ENCODE measurements at places on chromosomes 6 and 20.

- peak; percentile 37 for DNase-seq
These were observed 530 bp downstream of the TDP2 start for GRCh38 chr6:24666097-24666640.

- peak; percentile 26 for DNase-seq
These were observed 18.6 kb downstream of the SNX14 start for GRCh38 chr6:85574932-85575598.

DNA sequence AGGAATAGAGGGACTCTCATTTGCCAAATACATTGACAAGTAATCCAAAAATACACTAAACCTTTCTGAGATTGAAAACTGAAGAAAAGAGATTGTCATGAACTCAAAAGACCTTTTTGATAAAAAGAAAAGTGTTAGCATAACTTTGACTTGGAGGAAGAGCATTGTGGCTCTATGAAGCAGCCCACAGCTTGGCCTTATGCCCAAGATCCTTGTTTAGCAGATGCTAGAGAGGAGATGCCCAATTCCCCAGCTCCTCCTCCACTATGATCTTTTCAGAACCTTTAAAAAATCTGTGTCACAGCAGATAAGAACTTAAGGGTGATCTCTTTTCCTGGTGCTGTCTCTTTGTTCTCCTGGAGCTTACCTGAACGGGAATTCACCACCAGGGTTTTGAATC, 35.8 kb upstream of the IGF2R start:
- no peak for DNase-seq

DNA sequence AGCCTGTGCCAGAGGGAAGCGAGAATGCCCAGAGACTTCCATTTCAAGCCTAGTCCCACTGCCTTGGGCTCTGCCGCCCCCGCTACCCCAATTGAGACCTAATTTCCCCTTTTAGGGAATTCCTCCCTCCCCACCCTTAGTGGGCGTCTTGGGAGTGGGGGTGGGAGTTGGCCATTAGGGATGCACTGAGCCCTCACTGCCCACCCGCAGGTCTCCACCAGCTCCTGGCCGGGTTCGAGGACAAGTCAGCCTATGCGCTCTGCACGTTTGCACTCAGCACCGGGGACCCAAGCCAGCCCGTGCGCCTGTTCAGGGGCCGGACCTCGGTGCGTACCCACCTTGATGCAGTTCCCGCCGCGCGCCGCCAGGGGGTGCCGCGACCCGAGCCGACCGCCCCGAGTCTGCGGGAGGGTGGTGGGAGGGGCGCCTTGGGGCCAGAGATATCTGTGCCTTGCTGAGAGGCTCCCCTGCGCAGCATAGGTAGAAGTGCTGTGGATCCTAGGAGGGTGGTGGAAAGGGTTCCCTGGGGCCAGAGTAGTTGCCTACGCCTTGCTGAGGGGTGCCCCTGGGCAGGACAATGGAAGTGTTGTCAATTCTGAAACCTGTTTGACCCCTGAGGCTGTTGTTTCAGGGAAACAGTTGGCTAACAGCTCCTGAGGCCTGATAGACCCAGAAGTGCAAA, 9.2 kb downstream of the ITPA start:
- DNase-seq: peak; percentile 31

- DNase-seq: no peak
These were observed 102.7 kb upstream of the AHI1 start for GRCh38 chr6:135600086-135600702.

GRCh38 chr6:20744911-20745557, 210.8 kb downstream of the CDKAL1 start:
- no peak for DNase-seq

DNA sequence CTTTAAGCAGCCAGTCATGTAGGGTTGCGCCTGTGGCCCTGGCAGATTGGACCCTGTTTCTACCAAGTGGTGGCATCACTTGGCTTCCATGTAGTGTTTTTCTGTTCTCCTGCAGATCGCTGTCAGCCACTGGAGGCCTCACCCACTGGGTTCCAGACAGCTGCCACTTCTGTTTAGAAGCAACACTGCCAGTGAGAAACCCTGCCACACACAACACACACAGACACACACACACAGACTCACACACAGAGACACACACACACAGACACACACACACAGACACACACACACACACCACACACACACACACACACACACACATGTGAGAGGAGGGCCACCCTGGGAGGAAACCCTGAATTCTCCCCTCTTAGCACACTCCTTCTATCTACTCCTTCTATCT, 51.8 kb downstream of the UTRN start:
- no peak for DNase-seq

DNA sequence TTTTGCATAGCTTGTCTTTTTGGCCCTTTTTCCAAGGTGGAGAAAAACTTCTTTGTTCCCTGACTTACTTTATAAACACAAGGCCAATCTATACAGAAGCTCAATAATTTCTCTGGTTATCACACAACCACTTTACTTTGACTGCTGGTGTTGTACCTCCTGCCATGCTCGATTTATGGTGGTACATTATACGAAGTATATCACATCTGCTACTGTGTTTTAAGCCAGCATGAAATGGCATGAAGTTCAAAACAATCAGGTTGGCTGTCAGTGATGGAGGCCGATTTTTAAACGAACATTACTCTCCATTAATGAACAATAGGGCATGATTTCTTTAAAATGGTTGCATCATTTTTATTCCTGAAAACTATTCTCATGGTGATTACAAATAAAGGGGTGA, 21.0 kb upstream of the ATXN1 start:
- DNase-seq: no peak

DNA sequence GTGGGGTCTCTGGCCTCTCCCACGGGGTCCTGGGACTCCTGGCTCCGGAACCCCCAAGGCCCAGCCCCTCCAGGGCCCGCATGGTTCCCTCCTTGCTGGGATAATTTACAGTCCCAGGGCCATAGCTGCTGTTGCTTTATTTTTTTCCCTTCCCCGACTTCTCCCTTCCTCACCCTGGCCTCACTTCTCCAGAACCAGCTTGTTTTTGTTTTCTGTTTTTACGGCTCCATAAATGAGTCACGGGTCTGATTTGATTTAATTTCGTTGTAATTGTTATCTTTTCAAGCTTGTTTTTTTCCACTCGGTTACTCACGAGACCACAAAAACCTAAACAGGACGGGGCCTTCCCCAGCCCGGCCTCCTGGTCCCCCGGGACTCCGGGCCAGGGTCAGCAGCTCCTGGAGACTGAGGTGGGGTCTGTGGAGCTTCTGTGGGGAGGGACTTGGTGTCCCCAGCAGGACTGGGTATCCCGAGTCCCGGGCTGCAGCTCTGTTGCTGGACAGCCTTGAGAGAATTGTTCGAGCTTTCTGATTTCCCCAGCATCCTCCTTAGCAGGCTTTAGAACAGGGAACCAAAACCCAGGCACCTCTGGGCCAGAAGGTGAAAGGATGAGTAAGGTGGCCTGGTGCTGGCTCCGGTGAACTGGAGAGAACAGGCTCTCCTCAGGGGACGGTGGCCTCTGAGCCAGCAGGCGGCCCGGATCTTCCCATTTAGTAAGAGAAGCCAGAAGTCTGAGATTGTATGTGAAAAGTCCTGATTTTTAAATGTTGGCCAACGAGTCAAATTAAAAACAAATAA, 94.9 kb downstream of the CEBPB start:
- DNase-seq: peak; percentile 81

DNA sequence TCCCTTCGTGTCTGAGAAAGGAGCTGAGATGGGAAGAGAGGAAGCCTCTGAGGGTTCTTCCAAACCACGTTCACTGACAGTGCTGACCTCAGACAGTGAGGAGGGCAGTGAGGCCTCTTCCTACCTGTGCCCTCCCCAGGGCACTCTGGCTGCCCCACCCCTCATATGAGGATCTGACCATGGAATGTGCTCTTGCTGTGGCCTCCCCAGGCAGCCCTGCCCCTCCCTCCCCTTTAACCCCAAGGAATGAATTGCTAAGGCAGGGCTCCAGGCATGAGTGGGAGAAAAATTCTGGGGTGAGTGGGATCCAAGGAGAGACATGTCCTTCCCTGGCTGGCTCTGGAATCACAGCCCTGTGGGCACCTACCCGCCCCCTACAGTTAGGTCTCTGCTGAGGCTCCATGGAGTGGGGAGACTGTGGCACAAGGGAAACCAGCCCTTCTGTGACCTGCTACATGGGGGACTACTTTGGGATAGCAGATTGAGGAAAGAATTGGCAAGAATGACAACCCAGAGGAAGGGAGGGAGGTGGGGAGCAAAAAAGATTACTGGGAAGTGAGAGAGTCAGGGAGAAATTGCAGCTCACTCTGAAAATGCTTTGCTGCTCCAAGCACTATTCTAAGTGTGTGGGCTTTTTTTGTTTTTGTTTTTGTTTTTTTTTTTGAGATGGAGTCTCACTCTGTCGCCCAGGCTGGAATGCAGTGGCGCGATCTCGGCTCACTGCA, 29.4 kb downstream of the TNXB start:
- DNase-seq: no peak

DNA sequence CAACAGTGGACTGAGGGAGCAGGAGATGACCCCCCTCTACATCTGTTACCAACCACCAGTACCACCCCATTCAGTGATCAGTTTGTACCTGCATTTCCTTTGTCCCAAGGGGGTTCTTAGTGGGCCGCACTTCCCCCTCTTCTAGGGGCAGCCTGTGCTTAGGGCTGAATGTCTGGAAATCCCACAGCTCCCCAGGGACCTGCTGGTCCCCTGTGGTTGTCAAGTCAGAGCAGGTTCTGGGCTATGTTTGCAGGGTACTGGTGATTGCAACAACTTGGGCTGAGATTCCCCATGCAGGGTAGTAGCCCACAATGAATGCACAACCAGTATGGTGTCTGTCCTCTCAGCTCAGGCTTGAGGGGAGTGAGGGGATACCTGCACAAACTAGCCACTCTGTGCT, 39.7 kb upstream of the COL10A1 start:
- DNase-seq: no peak

DNA sequence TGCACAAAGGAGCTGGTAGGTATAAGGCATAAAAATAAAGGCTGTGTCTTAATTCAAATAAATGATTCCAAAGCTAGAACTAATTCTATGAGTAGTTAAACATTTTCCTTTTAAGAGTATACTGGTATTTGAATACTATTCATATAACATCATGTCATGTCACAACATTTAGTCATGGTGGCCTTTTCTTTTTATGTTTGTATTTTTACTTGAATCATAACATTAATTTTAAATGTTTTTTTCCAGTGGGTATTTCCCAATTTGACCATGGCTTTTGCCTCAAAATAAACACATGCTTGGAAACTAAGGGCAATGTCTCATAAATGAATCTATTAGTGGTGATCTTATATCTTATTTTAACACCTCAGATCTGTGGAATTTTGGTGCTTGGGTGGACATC, 177.1 kb downstream of the CD109 start:
- DNase-seq: no peak

DNA sequence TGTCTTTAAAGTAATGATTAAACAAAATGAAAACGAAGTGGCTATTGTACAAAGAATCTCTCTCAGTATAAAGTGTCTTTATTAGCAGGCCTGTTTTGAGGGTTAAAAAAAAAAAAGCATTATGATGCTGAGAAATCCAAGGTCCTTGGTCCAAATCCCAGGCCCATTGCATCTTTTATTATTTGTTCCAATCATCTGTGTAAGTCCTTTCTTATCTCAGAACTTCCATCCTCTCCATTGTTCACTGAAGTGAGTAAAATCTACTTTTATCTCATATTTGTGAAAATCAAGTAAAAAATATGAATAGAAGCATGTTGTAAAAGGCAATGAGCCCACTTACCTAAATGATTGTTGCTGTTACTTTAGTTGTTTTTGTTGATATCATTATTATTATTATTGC, 499.1 kb upstream of the JAG1 start:
- DNase-seq: no peak

DNA sequence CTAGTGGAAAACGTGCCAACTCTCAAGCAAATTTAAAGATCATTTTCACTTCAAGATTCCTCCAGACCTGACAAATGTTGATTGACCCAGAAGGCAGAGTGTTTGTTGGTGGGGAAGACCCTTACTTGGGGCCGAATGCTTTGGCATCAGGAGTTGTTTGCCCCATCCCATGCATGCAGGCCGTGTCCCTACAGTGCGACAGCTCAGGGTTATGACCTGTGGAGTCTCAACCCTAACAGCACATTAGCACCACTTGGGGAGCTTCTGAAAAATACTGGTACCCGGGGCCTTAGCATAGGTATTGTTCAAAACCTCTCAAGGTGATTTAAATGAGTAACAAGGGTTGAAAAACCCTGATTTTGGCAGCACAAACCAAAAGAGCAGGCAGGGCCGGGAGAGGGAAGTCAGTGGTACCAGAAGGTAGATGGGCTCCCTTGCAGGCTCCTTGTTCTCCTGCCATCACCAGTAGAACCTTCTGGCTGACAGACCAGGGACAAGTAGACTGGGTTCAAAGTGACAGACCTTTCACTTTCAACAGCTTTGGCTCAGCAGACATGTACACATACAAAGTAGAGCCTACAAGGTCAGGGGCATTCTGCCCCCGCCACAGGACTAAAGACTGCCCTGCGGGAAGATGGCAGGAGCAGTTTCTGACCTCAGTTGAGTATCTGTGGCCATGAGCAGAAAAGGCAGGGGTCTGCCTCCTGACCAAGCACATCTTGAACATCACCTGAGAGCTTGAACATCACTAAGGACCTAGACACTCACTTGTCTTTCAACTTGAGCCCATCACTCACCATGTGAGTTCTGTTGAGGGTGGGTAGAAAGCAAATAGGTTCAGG, 39.6 kb downstream of the PLCG1 start:
- no peak for DNase-seq

DNA sequence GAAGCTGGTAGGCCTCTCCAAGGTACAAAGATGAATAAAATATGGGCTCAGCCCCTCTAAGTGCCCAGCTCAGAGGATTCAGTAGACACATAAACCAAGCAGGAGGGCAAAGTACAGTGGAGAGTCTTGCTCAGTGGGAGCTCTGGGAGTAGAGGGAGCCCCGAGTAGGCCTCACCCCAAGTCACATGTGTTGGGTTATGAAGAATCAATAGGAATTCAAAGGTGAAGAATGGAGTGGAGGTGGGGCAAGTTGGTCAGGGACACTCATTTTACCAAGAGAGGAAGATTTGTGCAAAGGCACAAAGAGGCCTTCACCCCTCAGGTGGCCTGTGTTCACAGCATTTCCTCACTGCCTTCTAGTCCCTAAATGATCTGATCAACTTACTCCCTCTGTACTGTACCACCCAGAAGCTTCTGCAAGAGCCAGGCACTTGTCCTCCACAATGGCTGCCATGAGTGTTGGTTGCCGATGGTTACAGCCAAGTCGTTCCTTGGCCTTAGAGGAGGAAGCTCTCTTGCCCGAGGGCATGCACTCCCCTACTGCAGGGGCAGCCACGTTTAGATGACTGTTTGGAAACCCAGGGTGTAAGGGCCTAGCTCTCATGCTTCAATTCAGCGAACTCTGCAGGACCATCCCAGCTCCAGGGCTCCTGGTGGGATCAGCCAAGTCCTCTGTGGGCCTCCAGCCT, 6.7 kb upstream of the CDKN1A start:
- DNase-seq: peak; percentile 49

Measured in RPMI7951 (cell line).